AG10803 (cell line): ENCODE measurements at places on chromosomes 6 and 20.

GRCh38 chr6:37979392-37980221 lies 160.1 kb downstream of the ZFAND3 start:
- DNase-seq: no peak

- peak; percentile 59 for DNase-seq
These were observed 80.3 kb downstream of the TBC1D7 start for GRCh38 chr6:13248053-13248452.

DNA sequence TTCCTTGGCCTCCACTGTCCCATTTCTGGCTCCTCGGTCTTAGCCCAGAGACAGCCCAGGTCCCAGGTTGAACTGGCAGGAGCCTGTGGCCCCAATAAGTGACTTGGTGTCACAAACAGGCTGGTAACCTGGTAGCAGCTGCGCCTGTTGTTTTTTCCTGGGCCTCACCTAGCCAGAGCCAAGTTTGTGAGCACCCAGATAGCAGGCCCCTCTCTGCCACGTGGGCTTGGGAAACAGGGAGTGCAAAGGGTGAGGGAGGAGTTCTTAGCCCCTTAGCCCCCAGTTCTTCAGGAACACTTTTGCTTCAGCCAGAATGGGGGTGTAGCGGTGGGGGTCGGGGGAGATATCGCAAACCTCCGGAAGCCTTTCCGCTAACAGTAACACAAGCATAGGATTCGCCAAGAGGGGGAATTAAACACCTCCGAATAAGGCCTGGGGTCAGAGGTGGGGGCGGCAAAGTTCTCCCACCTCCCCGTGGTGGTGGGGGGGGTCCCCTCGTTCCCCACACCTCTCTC lies 760 bp downstream of the C6orf132 start:
- no peak for DNase-seq

DNA sequence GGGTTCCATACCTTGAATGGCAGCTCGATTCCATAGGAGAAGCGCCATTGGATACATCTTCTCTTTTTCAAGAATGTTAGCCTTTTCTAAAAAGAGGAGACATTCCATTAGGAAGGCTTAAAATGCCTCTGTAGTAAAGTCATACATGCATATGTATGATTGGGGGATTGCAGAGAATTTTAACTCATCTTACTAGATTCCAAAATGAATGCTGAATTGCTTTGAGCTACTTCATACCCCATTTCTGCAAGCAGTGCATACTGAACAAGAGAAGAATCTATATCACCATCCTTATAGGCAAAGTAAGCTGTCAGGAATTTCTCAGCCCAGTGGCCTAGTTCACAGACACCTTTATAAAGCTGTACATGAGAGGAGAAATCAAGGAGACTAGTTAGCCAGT lies 80.3 kb downstream of the NDUFAF5 start:
- peak; percentile 45 for DNase-seq

- no peak for DNase-seq
These were observed 34.3 kb downstream of the SNX5 start for GRCh38 chr20:17934141-17934862.

- DNase-seq: no peak
These were observed 2.2 kb upstream of the CCDC167 start for GRCh38 chr6:37501632-37502491.

DNA sequence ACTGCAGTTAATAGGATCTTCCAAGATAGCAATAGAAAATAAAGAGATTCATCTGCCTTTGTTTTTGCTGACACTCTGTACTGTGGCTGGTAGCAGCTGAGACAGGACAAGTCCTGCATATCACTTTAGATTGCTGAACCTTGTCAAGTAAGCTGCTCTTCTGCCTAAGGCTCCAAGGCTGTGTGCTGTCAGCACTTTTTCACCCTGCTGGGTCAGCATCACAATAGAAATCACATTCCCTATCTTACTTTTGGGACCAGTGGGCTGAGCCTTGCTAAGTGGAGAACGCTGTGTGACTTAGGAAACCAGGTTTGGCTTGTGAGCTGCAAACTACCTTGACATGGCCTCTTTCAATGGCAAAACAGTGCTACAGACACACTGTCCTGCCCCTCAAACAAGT lies 263.9 kb downstream of the FRK start:
- no peak for DNase-seq

GRCh38 chr6:163260911-163261310 lies 153.6 kb upstream of the QKI start:
- DNase-seq: no peak

- DNase-seq: peak; percentile 17
These were observed 28.9 kb upstream of the MTRF1L start for GRCh38 chr6:153031335-153031955.

GRCh38 chr6:137269347-137269746 lies 50.2 kb upstream of the IFNGR1 start:
- DNase-seq: no peak

DNA sequence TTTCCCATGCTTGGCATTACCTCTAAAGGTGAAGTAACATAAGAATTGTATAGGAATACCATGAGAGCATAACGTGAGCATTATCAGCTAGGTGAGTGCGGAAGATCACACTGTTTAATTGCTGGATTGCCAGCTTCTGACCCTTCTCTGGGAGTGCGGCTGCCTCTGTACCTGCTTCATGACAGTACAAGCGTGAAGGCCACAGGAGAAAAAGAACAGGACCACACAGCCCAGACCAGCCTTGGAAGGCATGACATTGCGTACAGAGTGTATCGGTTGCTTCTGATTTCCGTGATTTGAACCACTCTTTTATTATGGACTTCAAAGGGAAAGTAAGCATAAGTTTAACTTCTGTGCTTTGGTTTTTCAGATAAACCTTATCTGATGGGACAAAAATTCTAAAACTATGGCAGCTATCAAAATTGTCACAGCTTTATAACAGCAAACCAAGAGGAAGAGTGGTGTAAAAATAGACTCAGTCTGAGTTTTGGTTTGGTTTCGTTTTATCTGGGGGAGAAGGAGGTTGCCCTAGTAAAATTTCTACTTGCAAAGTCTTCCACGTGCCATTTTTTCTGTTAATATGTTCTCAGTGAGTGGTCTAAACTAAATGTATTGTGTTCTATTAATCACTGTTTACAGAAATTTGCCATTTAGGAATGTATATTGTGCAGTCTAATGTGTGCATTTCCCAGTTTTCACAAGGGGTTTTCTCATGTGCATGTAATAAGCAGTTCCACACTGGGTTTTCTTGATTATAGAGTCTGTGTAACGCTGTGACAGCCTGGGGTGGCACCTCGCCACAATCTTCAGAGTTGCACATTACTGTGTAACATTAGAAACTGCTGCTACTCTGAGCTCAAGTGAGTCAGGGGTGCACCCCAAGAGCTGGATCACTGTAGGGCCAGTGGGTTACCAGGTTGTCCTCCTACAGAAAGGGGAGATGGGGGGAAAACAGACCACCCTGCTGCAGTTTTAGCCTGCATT lies 97.3 kb downstream of the RPP40 start:
- DNase-seq: peak; percentile 31

DNA sequence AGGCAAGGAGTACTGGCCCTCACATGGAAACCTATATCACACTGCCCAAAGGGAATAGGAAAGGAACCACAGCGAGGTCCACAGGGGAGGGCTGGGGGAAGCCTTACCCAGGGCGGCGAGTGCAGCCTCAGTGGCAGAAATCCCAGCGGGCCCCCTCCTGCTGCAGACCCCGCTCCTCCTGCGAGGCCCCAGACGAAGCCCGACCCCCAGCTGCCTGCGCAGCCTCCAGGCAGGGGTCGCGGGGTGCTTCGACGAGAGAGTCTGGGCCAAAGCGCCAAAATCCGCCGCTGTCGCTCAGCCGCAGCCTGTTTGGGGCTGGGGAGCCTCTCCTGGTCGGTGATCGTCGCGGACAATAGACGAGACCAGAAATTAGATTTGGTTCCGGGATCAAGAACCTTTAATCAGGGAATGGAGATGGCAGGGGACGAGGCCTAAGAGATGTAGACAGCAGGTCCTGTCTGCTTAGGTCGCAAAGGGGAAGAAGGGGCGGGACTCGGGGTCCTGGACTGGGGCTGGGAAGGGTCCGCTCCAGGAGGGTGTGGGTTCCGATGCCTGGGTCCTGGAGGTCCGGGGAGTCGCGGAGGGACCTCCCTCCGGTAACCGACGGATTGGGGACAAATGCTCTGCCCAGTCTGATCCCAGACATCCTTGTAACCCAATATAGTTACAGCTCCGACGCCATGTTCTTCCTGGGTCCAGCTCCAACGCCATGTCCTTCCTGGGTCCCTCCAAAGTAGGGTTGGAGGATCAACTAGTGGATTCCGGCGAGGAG lies 36.4 kb upstream of the HLA-E start:
- no peak for DNase-seq

GRCh38 chr6:168313431-168314011 lies 6.1 kb downstream of the DACT2 start:
- no peak for DNase-seq

- no peak for DNase-seq
These were observed 9.1 kb upstream of the ARMC2 start for GRCh38 chr6:108839083-108839642.

DNA sequence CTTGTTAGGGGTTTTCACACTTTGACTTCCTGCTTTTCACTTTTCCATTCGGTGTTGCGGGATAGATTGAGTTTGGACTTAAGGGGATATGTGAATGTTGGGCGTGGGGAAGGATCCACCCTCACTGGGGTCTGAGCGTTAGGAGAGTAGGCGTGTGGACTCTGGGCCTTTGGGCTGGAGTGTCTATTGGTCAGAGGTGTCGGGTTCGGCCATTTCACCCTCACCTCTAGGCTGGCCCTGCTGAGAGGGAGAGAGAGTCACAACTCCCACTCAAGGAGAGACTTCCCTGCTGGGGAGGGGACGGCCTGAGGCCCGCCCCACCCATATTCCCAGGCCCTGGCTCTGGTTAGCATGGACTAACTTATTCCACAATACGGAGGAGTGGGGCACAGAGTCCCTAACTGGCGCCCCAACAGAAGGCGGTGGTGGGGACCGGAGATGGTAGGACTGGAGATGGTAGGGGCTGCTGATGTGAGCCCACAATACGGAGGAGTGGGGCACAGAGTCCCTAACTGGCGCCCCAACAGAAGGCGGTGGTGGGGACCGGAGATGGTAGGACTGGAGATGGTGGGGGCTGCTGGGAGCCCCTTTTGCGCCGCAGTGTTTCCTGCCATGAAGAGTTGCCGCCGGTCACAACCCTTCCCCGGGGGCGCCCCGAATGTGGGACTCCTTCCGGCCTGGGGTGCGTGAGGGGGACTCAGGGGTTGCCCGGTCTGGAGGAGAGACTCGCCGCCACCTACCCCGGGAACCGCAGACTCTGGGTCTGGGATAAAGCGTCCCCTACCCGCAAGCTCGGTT lies 1.4 kb upstream of the PTPRA start:
- DNase-seq: no peak

GRCh38 chr6:273551-274058 lies 18.7 kb upstream of the DUSP22 start:
- DNase-seq: peak; percentile 35

DNA sequence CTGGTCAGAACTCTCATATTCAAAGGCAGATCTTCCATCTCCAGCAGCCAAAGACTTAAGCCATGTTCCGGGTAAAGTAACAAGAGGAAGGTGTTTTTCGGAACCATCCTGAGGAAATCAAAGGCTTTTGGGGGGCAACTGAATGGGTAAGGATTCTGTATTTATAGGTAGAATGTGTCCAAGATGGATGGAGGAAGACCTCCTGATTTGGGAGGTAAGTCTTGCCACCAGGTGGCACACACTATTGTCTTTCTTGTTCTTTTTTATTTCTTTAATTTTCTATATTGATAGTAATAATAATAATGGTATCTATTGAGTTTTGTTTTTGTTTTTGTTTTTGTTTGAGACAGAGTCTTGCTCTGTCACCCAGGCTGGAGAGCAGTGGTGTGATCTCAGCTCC lies 53.0 kb upstream of the UBR2 start:
- DNase-seq: no peak

- no peak for DNase-seq
These were observed 826.0 kb upstream of the EPHA7 start for GRCh38 chr6:94245395-94245794.

DNA sequence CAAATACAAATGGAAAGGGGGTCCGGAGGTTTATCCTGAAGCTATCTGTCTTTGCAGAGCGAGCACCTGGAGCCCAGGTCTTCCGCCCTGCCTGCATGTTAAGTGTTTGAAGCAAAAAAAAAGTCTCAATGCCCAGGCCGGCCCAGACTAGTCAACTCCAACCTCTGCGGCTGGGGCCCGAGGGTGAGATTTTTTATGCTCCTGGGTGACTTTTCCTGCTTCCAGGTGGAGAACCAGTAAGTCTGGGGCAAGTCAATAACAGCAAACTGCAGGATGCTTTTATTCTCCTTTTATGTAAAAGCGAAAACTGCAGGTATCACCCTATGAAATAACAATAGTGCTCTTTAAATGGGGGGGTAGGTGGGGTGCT lies 2.0 kb upstream of the ZBP1 start:
- DNase-seq: no peak

DNA sequence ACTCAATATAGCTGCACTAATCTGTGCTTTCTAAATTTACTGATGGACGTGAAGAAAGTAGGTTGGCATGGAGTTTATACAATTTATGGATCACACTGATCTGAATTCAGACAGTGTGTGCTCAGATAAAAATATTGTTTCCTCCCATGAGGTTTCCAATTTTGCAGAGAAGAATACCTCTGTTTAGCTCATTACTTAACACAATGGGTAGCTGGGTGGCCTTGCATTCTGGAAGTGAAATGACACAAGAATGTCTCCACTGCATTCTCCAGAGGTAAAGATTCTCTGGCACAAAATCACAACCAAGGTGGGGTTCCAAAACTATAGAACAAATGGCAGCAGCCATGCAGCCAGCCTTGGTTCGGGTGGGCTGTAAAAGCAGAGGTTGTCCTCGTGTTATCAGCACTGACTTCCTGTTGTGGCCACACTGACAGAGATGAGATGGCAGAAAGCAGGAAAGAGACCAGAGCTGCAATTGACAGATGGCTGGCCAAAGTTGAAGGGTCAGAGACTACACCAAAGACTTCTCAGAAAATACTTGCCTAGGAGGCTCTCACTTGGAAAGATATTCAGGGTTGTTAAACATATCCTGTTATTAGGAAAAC lies 50.2 kb downstream of the HDAC2 start:
- no peak for DNase-seq

GRCh38 chr6:52059821-52060220 lies 27.6 kb downstream of the PKHD1 start:
- no peak for DNase-seq

DNA sequence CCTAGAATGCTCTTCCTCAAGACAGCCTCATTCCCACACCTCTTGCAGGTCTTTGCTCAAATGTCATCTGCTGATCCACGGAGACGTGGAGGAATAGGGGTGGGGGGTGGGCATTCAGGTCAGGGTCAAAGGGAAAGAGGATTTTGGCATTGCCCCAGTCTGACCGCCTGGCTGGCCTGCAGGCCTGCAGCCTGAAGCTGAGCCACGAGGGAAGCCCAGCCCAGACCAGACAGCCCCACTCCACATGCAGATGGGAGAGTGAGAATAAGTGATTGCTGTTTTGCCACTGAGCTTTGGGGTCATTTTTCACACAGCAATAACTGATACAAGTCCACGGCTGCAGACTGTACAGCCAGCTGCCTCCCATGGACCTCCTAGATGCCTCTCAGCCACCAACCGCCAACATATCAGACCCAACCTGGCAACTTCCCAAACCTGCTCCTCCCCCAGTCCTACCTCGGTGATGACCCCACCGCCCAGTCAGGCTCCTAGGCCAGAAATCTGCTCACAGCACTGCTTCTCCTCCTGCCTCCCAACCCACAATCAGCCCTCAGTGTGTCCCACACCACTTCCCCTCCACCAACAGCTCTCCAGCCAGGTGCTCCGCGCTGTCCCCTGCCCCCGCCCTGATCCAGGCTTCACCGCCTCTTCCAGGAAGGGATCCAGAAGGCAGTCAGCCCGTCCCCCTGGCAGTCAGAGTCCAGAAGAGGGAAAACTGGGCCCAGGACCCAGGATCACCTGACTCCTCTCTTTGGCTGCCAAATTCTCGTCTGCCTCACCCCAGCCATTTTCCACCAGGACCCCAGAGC lies 14.0 kb downstream of the KIAA1755 start:
- DNase-seq: no peak

GRCh38 chr20:37977338-37977737 lies 55.9 kb downstream of the TTI1 start:
- no peak for DNase-seq
